ENCODE measurements at places on chromosomes 1 and 21.

GRCh38 chr21:37593740-37594471, 227.3 kb downstream of the DYRK1A start:
- no peak for DNase-seq

- DNase-seq, result peak; percentile 18
Measured at GRCh38 chr21:26717146-26717739, 128.0 kb downstream of the ADAMTS1 start.

DNA sequence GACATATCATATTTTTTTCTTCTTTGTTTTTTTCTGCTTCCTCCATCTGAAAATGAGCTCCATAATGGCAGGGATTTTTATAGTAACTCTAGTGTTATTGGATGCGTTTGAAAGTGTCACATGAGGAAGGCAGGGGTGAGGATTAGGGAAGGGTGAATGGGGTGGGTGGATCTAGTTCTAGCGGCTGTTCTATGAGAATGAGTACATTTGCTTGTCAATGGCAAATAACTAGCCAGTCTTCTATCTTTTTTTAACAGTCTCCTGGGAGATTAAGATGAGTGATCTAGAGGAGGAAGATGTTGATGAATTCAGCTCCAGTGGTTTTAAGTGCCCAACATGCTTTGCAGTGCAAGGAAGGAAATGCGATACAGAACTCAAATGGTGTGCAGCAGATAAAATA, 5.8 kb downstream of the OR14I1 start:
- no peak for DNase-seq

DNA sequence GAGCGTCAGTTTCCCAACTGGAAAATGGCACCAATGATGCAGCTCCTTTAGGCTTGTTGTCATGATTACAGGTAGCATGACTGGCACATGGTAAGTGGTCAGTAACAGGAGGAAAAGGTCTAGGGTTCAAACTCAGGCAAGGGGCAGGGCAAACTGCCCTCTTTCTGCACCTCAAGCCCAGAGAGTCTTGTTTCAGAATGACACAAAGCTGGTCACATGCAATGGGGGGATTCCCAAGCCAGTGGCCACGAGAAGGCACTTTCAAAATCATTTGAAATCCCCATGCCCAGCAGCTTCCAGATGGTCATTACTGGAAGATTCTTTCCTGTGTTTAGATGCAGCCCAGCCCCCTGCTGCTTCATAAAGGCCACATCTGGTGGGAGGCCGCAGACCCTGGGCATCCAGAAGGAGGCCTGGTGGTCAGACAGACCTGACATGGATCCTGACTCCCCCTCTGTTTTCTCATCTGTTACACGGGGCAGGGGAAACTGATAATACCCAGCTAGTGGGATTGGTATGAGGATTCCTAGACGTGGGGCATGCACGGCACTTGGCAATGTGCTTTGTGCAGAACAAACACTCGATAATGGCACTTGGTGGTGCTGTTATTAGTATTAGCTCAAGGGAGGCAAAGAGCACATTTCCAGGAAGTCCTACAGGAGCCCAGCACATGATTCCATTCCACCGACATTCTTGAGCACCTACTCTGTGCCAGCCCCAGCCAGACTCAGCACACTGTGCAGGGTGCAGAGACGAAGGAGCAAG, 6.9 kb upstream of the PLA2G2D start:
- DNase-seq, result no peak

Data from fibroblast of skin of back (primary cell).